Fibroblast of the aortic adventitia (primary cell): ENCODE measurements at places on chromosomes 12 and 14.

GRCh38 chr12:93573552-93574223, 1.2 kb downstream of the SOCS2 start:
- DNase-seq, result peak; percentile 25

DNA sequence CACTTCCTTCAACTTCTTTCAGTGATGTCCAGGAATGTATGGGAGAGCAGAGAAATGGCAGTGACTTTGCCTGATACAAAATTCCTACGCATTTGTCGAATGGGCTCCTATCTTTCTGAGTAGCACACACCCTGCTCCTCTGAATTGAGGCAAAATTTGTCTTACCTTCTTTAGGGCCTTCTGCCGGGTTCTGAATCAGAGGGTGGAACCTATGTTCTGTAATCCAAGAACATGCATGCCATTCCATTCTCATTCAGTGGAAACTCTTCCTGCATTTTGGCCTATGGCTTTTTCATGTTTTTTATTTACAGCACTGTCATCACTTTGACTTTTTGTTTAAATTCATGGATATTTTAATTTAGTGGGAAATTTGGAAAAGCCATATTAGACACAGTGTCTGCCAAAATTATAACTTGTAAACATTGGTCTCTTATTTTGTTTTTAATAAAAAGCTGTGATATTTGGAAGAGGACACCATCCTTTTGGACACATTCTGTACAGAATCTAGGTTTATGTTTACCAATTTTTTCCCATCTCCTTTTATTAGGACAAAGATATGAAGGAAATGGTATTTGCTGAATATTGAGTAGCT, 402.2 kb upstream of the FAR2 start:
- DNase-seq, result no peak

GRCh38 chr12:75848961-75849360, 182.6 kb downstream of the PHLDA1 start:
- DNase-seq, result no peak

- no peak for DNase-seq
Measured at GRCh38 chr14:103710771-103711377, 4.4 kb downstream of the XRCC3 start.

DNA sequence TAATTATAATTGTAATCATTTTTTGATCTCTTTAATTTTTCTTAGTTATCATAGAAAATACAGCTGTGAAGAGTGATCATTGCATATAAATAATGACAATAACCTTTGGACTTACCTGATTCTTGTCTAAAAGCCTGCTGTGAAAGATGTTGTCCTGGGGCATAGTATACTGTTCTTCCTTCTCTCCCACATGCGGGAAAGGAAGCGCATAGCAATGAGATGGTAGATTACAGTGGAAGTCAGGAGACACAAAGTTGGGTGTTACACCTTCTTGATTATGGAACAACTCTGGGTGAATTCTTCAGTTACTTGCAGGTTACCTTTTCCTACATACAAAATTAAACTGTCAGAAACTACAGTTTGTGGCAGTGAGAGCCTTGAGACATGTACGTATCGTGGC, 140.8 kb downstream of the KTN1 start:
- no peak for DNase-seq
